CD14-positive monocyte (primary cell): ENCODE measurements at places on chromosomes 1 and 21.

DNA sequence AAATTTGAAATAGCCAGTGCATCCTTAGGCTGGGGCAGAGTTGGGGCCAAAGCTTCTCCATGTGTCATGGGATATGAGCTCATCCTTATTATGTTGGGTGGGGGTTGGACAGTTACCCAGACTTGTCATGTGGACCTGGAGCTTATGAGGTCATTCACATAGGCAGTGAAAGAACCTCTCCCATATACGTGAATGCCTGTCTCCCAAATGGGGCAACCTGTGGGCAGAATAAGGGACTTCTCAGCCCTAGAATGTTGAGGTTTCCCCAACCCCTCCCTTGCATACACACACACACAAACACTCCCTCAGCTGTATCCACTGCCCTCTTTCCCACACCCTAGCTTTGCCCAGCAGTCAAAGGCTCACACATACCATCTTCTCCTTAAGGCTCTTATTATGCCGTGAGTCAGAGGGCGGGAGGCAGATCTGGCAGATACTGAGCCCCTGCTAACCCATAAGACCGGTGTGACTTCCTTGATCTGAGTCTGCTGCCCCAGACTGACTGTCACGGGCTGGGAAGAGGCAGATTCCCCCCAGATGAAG lies 2.3 kb upstream of the IVL start:
- no peak for DNase-seq

- DNase-seq, result peak; percentile 38
These were observed 113.7 kb upstream of the SLC35F3 start for GRCh38 chr1:233790662-233791371.

DNA sequence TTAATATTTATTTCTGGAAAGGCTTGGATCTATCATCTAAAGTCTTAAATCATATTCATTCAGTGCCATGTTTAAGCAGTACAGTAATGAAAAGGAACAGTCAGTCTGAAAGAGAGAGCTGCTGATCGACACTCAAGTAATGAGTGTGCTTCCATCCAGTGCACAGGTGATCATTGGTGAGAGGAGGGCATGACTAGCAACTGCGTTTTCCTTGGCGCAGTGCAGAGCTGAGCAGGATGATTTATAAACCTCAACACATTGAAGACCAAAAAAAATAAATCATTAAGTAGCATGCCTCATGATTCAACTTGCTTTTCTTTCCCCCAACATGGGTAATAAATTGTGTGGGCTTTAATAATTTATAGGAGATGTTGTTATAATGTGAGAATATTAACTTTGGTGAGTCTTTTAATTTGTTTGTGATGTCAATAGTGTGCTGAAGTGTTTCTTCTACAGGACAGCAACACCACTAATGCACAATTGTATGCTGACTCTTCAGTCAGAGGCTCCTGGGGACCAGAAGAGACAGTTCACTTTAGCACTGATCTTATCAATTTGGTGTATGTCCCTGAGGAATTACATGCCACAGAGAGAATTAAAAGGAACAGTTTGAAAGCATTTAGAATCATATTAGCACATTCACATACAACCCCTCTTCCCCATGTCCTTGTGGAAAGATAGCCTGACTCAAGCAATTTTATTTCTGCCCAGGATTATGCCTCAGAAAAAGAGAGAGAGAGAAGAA lies 199.7 kb upstream of the ADGRL2 start:
- DNase-seq, result no peak

DNA sequence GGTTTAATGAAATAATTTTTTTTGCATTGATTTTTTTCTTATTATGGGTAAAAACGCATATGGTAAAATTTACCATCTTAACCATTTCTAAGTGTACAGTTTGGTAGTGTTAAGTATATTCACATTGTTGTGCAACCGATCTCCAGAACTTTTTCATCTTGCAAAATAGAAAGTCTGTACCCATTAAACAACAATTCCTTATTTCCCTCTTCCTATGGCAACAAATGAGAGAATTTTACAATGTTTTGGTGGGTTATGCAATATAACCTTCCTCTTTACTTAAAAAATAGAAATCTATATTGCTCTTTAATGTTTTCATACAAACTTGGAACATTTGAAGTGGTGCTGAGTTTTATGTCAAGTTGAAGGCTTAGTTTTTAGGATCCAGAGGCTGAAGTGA lies 26.6 kb downstream of the MAP3K7CL start:
- peak; percentile 90 for DNase-seq

GRCh38 chr1:193960040-193960439 lies 773.6 kb upstream of the B3GALT2 start:
- DNase-seq, result no peak

DNA sequence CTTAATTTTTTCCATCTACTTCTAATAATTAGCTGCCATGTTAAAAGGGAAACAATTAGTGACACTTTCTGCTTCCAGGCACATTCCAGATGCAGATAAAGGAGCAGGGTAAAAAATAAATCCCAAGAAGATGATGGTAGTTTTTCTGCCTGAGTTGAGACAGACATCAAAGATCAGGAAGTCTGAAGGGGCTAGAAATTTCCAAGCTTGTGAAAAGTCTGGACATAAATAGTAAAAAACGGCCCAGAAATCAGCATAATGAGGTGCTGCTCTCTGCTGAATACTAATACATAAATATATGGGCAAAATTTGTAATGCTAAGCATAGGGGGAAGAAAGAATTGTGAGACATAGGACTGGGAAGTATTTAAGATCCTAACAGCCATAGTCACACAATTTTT lies 460.0 kb upstream of the RGS18 start:
- no peak for DNase-seq

DNA sequence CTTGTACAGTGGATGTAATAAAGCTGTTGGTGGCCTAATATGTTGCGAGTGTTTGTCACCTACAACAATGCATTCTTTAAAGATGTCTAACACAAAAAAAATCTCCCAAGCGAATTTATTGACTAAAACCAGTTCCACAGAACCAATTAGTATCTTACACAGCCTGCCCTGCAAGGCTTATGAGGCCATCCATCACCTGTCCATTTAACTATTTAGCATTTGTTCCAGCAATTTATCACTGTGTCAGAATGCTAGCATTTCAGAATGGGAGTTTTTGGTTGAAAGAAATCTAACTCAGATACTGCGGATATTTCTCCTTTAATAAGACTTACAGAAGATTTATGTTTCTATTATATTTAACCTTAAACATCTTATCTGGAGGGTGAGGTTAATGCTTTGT lies 831.1 kb upstream of the PRMT6 start:
- no peak for DNase-seq

DNA sequence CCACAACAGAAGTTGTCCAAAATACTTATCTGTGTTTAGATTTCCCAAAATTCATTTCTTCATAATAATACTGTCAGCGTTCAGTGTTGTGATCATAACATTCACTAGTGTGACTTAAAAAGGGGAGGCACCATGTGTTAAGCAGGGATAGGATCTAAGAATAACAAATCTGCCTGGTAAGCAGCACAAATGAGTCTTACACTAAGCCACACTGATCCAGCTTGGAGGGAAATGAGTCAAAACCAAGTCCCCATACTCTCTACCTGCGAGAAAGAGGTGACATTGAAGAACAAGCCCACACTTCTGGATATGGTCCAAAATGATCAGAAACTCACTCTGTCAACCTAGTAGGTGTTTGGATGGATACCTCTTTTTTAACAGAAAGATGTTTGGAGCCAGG lies 145.5 kb downstream of the CRB1 start:
- DNase-seq, result no peak

DNA sequence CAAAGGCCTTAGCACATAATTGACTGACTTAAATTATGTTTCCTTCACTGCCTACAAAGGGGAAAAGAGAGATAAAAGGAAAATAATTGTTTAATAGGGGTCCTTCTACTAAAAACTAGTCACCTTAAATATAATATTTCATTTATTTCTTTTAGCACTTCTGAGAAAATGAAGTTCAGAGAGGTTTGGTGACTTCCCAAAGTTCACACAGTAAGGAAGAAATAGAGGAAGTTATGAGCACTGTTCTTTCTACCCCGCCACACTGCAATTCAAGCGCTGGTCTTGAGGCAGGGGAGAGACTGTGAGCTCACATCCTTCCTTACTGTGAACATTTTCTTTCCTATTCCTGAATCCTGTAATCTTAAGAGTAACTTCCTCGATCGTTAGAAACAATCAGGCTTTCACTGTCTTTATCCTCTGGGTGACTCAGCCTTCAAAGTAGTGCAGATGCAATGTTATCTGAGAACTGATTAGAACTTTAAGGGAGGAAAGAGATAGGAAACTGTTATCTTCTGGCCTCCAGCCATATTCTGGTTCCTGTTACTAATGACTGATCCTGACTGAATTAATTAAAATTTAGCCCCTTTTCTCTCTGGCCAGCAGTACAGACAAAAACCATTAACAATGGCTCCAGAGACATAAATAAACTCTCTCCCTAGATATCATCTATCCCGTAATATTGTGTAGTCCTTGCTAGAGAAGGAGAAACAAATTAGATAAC lies 6.8 kb downstream of the RGS5 start:
- no peak for DNase-seq

DNA sequence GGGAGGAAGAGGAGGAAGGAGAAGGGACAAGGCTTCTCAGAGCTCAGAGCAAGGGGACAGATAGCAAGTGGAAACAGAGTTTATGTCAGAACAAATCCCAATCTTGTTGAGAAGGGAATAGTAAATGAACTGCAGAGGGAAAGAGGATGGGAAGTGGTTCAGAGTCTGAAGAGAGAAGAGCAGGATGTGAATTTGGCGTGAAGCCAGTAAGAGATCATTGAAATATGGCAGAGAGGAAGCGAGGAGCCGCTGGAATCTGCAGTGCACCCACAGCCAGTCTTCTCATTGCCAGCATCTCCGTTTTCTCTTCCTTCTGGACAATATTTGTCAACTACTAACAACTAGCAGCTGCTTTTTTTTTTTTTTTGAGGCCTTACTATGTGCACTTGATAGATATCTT lies 19.1 kb downstream of the OLFML3 start:
- DNase-seq, result peak; percentile 16

DNA sequence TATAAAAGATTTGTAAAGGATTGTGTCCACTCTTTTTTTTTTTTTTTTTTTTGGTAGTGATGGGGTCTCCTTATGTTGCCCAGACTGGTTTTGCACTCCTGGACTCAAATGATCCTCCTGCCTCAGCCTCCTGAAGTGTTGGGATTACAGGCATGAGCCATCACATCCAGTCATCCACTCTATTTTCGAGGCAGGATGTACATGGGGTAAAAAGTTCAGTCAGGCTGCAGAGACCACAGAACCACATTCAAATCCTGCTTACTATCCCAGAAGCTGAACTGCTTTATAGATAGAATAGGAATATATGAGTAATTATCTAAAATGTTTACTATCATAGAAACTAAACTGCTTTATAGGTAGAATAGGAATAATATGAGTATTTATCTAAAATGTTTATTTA lies 26.0 kb upstream of the KCNK2 start:
- DNase-seq, result no peak

GRCh38 chr1:25009671-25010262 lies 79.7 kb upstream of the RUNX3 start:
- DNase-seq, result peak; percentile 44

GRCh38 chr1:63663873-63664272 lies 70.7 kb downstream of the PGM1 start:
- no peak for DNase-seq

GRCh38 chr1:159436469-159436868 lies 3.1 kb upstream of the OR10J1 start:
- DNase-seq, result peak; percentile 16

DNA sequence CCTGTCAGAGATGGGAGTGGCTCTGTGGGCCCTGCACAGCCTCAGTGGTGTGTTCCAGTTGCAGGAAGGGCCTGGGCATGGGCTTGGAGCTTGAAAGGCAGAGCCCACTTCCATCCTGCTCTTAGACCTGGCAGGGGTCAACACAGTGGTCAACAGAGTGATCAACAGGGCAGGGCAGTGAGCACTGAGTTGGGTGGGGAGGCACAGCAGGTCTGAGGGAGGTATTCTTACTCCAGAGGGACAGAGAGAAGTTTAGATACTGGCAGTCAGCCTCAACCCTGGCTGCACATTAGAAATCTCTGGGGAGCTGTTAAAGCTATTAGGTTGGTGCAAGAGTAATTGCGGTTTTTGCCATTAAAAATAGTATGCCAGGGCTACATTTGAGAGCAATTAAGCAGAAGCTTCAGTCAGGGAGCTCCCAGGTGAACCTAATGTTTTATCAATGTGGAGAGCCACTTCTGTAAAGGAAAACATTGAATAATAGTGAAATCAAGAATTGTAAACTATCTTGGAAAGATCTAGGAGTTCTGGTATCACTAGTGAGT lies 37.7 kb downstream of the SH3BGR start:
- no peak for DNase-seq

DNA sequence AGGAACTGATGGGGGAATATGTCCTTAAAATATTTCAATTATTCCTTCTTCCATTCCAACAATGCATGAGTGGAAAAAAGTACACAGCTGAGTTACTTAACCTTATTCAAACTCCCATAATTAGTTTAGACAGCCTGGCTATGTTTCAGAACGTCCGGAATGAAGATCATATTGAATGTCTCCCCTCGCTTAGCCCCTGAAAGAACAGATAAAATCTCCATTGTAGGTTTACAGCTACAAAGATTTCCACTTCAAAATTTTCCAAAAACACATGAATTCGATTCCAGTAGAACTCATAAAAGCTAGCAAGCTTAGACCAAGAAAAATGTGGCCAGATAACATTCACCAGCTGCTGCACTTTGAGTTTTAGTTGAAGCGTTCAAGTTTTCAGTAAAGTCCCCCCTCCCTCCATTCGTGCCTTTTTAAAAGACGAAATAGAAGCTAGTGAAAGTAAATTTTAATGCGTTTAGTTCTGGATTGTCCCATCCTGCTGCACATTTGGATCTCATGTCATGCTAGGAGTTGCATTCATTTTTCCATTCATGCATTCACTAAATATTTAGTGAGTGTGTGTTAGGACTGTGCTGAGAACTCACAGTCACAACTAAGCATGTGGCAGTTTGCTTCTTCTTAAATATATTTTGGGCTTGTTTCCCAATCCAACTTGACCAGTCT lies 29.4 kb upstream of the SSX2IP start:
- no peak for DNase-seq

- no peak for DNase-seq
These were observed 307.9 kb upstream of the PRMT6 start for GRCh38 chr1:106748606-106749005.

DNA sequence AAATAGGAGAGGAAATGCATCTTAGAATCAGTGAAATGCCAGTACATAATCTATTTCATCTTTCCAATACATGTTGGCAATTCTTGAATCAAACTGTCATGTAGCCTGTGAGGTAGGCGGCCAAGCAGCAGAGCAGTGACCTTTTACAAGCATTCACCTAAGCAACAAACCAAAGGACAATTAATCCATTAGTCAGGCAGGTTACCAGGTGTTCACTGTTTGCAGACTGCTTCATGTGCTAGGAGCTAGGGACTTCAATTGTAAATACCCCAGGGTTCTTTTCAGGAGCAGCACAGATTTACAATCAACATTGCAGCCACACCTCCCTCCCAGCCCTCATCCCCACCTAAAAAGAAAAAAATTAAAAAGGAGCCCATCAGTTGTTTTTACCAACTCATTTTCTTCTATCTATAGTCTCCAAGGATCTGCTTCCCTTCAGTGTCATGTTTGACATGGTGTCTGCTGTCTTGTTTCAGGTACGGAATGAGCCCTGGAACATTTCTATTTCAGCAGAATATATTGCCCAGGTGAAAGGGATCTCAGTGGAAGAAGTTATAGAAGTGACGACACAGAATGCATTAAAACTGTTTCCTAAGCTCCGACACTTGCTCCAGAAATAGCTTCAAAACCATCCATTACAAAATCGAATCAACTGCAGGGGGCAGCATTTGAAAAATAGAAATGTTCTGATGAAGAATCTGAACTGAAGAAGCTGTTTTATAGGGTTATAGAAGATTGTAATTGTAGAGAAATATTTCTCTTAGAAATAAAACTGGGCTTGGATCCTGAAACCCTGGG lies 23.0 kb downstream of the TATDN3 start:
- no peak for DNase-seq

GRCh38 chr1:46818591-46818990 lies 19.7 kb downstream of the CYP4B1 start:
- DNase-seq, result no peak
